Activated T-helper 2 cell treated with anti-CD3 and anti-CD28 coated beads, Interferon-gamma antibody, Interleukin-2, Interleukin-4, amounts not matched to agents 10 μg/mL and 5 μg/mL and 100 μg/mL, durations not matched to agents 14 hours and 24 hours and 36 hours (primary cell): ENCODE measurements at places on chromosomes 3 and 15.

DNA sequence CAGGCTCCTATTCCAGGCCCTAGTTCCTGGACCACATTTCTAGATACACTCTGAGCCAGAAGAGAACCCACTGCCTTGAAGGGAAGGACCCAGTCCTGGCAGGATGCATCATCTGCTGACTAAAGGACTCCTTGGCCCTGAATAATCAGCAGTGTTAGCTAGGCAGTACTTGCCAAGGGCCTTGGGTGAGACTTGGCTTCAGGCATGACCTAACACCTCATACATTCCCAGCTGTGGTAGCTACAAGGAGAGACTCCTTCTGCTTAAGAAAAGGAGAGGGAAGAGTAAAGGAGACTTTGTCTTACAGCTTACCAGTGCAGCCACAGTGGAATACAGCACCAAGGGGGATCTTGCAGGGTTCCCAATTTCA is 26.4 kb downstream of the PEAK1 start:
- DNase-seq = no peak

DNA sequence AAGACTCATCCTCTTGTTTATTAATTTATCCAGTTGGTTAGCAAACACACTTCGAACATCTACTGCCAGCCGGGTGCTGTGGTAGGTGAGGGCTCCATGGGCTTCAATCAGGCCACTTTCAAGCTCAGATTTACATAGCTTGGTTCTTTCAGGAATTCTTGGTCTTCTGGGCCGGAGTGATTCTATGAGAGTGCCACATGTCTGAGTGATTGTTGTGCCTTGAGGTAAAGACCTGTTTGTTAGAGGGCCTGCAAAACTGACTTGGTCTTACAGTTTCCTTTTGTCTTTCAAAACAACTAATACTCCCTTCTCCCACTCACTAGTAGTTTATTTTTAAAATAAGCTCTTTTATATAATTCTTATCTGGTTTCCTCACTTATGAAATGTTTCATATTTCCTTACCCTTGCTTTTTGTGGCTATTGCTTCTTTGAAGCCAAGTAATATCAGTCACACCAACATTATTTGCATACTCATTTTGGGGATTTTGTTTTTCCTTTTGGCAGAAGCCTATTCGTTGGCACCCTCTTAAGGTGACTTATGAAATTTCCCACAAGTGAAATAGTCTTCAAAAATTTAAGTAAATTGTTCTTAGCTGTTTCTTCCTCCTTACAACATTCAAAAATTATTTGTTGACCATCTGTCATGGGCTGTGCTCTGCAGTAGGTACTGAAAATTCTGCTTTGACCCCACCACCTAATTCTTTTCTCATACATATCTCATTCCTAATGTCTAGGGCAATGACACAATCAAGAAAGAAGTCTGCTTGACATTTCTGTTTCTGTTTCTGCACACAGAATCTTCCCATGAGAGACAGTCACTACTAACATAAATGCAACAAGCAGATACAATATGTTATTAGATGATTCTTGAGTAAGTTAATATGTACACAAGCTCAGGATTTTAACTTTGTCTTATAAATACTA is 120.2 kb downstream of the LRRC28 start:
- no peak for DNase-seq

DNA sequence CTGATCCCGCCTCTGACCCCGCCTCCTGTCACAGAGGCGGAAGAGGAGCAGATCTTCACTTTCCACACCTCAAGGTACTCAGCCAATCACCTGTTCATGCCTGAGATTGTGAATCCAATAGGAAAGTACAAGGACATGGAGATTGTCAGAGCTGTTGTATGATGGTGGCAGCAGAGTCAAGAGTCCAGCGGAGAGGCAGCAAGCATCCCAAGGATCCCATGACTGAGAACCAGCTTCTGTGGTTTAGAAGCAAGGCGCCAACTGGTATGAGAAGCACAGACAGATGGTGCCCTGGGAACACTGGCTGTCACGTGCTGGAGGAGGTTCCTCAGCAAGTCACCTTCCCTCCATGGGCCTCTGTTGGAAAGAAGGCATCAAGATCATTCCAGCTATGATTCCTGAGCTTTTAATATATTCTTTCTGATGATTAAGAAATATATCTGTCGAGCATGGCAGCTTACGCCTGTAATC is 93.9 kb downstream of the CPN2 start:
- DNase-seq = no peak

DNA sequence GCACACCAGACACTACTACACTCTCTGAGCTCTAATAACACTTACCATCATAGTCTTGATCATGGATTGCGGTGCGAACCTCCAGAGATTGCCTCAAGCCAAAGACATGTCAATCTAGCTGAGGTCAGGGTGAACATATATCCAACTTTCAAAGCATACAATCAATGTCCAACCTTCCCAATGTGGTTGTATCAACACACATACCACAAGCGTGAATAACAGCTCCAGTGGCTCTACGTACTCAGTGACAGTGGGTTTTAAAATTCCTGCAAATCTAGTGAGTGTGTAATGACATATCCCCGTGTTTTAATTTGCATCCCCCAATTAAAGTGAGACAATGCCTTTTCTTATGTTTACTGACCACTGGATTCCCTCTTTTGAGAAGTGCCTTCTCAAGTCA is 29.6 kb downstream of the SFMBT1 start:
- DNase-seq = no peak

DNA sequence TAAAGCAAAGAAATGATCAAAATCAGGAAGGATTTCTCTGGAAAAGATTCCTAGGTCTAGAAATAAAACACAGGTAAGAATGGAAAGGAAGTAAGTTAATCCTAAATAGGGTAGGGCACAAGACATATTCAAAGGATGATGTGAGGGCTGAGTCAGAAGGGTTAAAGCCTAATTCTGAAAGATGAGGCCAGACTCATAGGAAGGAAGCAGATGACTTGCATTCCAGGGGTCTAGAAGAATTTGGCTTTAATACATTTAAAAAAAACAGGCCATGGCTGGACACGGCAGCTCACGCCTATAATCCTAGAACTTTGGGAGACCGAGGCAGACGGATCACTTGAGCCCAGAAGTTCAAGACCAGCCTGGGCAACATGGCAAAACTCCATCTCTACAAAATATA is 3.2 kb downstream of the SSR3 start:
- DNase-seq = no peak

- DNase-seq = no peak
These were observed 68.2 kb downstream of the POLQ start for GRCh38 chr3:121477589-121477988.

DNA sequence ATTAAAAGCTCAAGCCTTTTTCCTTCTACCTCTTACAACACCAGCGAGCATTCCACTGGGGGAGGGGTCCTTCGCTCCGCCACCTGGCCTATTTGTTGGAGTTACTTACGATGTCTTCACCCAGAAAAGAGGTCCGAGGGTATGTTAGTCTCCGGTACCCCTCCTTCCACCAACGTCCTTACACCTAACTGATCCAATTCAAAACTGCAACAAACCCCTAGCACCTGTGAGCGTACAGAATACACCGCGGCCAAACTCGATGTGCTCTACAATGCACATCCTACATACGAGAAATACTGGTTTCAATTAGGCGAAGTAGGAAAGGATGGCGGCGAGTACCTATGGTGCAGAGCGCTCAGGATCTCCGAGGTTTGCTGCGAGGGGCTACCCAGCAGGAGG is 944 bp downstream of the SLITRK3 start:
- DNase-seq = no peak

DNA sequence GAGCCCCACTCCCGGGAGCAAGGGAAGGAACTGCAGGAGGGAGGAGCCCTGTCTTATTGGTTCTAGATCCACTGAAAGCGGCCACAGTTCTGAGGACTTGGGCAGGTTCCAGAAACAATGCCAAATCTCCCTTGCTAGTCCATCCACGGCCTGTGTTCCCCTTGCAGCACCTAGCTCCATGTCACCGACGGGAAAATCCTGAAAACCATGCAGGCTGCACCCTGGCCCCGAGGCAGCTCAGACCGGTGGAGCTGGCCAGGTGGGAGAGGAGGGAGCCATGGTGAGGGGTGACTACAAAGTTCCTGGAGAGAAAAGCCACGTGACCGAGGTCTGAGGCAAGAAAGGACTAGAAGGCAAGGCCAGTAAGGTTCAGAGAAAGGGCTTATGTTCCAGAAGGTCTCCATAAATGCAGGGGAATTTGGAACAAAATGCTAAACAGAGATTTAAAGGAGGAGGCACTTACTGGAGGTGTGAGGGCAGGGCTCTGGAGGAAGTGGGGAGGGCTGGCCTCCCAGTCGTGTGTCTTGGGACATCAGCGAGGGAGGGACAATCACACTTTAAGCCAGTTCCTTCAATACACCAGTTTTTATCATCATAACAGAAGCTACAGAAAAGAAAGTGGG is 5.4 kb downstream of the MGLL start:
- DNase-seq = no peak

DNA sequence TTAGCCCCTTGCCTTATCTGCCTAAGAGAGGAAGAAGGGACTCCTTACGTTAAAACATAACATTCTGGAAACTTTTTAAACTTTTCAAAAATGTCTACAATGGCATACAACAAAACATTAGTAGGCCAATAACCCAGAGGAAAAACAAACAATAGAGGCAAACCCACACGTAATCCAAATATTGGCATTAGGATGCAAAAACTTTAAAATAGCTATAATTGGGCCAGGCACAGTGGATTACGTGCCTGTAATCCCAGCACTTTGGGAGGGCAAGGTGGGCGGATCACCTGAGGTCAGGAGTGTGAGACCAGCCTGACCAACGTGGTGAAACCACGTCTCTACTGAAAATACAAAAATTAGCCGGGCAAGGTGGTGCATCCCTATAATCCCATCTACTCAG is 134.9 kb downstream of the AQP9 start:
- DNase-seq = no peak

GRCh38 chr15:39125904-39126303 is 455.0 kb upstream of the THBS1 start:
- DNase-seq = peak; percentile 15

DNA sequence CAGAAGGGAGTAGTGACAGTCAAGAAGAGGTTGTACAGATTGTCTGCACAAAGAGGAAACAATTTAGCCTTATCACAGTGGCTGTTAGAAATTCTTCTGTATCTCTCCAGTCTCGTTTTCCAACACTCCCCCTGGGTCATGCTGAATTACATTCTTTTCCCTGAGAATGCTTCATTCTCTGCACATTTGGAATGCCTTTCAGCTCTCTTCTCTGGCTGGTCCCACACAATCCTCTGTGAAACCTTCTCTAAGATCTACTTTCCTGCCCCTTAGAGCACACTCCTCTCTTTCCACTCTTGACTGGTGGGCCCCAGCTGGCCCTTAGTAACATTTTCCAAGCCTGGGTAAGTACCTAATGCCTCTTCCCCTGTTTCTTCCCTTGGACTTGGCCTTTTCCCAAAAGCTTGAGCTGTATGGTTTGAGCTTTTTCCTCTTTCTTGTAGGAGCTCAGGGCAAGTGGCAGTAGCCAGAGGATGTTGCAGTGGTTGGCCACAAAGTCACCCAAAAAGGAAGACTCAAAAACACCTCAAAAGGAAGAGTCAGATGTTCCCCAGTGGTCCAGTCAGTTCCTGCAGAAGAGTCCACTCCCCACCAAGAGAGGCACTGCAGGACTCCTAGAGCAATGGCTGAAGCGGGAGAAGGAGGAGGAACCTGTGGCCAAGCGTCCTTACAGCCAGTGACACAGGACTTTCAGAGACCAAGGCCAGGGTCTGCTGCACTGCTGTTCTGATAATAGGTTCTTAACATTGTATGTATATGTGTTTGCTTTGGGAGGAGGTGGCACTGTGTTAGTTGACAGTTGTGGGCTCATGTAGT is 25.7 kb downstream of the HMCES start:
- DNase-seq = no peak

DNA sequence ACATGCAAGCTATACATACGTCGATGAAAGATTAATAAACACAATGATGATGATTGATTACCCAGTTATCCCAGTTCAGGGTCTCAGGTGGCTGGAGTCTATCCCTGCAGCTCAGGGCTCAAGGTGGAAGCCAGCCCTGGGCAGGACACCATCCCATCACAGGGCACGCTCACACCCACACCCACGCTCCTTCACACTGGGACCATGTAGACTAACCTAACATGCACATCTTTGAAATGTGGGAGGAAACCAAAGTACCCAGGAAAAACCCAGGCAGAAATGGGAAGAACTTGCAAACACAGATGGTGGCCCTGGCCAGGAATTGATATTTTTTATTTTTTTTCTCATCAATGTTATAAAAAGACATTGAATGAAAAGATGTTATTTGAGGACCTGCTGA is 151.4 kb upstream of the MCTP2 start:
- no peak for DNase-seq

- DNase-seq = no peak
These were observed 43.4 kb downstream of the FBXO22 start for GRCh38 chr15:75947092-75947491.

DNA sequence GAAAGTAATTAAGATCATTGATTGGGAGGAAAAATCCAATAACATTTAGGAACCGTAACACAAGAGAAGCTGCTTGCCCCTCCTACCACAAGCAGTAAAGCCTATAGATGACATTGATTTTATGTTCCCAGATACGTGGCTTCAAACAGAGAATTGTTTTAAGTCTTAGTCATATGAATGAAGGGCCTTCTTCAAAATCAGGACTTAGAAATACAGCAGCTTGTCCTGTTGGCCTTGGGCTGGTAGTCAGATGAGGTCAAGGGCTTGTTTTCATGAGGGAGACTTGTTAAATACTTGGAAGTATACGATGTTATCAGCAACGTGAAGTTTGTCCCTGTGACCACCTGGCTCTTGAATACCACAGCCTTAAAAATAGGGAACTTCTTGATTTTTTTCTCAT is 114.4 kb downstream of the VGLL4 start:
- DNase-seq = no peak

GRCh38 chr3:49238274-49239127 is 38.5 kb downstream of the C3orf62 start:
- DNase-seq = no peak

GRCh38 chr3:13380971-13381370 is 39.2 kb downstream of the NUP210 start:
- DNase-seq = no peak

GRCh38 chr3:125140818-125141595 is 71.5 kb downstream of the SLC12A8 start:
- no peak for DNase-seq

DNA sequence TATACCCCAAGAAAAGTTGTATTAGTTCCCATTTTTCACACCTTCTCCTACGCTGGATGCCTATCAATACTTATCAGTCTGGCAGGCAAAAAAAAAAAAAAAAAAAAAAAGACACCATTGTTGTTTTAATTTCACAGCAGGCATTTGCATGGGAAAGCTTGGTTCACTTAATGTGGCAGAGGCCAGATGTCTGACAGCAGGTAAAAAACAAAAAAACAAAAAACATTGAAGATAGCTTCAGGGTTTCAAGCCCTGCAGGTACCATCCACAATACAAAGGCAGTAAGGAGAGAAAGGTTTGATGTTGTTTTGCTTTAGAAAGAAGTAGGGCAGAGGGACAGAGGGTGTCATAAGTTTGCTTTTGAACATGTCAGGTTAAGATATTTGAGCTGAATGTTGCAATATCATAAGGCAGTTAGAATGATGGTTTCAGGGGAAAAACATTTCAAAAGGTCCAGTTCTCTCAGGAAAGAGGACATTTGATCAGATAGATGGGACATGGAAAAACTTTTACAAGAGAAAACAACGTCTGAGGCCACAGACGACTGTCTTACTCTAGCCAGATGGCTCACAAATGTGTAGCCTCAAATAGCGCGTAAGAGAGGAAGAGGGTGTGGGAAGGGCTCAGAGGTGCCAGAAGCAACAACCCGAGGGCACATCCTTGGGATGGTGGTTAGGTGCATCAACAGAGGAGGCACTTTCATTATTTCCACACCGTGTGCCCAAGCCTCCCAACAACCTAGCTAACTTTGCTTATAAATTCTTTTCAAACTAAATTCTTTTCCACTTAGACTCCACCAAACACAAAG is 25.7 kb downstream of the PCOLCE2 start:
- DNase-seq = no peak
